MM.1S (cell line): ENCODE measurements at places on chromosomes 7 and 10.

DNA sequence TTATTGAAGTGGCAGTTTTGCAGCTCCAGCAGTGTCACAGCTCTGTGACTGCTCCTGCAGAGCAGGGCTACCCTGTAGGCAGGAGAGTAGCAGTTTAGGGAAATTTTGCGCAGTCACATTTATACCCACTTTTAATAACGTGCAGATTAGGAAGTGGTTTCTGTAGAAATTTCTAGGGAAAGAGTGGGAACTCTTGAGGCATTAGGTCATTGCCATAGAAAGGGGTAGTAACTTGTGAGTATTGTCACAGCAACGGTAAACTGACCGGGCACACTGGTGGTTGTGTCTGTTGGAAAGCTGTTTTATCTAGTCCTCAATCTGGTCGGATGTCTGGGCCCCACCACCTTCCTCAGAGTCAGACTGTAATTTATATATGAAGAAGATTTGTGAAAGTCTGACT is 51.9 kb downstream of the CDC14C start:
- no peak for DNase-seq

DNA sequence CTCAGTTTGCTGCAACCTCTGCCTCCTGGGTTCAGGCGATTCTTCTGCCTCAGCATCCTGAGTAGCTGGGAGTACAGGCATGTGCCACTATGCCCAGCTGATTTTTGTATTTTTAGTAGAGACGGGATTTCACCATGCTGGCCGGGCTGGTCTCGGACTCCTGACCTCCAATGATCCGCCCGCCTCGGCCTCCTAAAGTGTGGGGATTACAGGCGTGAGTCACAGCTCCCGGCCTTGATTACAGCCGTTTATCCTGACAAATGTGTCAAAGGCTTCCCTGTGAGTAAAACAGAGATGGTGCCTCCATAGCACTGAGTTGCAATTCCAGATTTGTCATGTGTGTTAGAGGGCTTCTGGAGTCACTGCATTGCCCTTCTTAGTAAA is 273.7 kb downstream of the CCDC3 start:
- no peak for DNase-seq

GRCh38 chr7:16421333-16422102 is at the start of gene CRPPA:
Gene CRPPA, minus strand, starts transcription at chr7:16421538. Its CDS starts 216 bp downstream, at chr7:16421322.
- peak; percentile 53 for DNase-seq

DNA sequence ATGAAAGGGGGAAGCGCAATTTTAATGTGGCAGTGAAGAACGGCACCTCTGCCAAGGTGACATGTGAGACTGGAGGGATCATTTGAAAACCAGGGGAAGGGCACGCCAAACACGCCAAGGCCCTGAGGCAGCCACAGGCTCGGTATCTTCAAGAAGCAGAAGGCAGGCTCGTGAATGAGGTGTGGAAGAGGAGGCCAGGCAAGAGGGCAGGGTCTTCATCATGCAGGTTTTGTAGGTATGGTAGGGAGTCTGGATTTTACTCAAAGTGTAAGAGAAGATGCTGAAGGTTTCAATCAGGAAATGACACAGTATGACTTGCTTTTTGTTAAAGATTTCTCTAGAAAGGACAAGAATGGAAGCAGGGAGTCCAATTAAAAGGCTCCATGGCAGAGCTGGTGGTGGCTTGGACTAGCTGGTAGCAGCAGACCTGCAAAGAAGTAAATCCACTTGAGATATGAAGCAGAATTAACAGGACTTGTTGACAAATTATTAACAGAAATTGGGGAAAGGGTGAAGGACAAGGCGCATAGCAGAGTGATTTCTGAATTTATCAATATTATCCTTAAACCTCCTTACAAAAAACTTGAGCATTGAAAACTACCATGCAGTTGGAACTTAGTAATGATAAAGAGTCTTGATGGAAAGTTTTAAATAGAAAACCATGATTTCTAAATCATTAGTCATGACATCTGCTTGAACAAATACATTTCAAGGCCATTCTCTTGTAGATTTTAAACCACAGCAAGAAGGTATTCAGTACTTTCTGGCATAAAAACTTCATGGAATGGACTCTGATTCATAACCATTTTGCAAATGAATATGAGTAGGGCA is 70.4 kb downstream of the COA1 start:
- DNase-seq = peak; percentile 63

DNA sequence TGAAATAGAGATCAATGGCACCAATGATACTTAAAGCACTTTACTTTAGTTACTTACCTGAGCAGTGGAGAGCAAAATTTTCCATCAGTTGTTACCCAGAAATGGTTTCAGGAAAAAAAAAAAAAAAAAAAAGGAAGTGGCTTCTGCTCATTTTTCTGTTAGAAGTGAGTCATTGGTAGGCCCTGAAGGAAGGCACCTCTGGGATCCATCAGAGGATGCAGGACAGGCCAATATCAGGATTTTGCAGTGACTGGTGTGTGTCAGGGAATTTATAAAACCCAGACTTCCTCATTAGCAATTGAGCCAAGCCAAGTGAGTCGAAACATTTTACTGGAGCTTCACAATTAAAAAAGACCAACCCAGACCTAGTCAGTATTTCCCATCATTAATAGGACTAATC is 2.3 kb upstream of the SMIM30 start:
- no peak for DNase-seq

GRCh38 chr10:33284945-33285344 is 49.5 kb downstream of the NRP1 start:
- DNase-seq = no peak

GRCh38 chr7:127862525-127862924 is 168.7 kb downstream of the LRRC4 start:
- DNase-seq = no peak

DNA sequence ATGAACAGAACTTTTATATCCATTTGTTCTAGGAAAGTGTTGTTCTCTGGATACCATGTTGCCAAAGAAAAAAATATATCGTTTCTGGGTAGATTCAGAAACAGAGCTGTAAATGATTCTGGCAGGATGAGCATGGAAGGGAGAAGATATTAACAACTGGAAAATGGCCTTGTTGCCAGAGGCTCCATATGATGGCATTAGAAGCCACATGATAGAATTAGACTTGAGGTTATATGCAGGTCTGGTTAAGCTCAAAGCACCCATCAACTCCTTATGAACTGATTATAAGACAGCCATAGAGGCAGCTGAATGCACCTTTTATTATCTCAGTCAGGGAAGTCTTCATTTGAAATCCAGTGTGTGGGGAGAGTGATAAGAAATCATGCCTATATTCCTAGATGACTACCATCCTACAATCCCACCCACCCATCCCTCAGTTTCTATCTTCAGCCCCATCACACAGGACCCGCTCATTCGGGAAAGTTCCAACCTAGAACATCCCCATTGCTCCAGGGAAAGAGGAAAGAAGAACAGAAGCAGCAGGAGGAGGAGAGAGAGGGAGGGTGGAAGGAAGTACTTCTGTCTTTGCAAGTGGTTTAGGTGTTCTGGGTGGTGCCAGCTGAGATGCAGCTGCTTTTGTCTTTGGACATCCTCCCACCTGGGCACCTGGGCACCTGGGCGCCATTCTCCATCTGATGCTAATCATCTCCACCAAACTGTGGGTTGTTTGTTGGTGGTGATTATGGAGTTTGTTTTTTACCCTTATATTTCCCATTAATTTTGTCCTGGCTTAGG is 25.5 kb upstream of the TRIL start:
- no peak for DNase-seq

GRCh38 chr7:34190299-34190698 is 285.0 kb downstream of the BMPER start:
- no peak for DNase-seq

GRCh38 chr10:96556003-96556402 is 30.8 kb downstream of the TM9SF3 start:
- DNase-seq = peak; percentile 15

GRCh38 chr10:86083206-86083605 is 283.4 kb downstream of the GRID1 start:
- no peak for DNase-seq

DNA sequence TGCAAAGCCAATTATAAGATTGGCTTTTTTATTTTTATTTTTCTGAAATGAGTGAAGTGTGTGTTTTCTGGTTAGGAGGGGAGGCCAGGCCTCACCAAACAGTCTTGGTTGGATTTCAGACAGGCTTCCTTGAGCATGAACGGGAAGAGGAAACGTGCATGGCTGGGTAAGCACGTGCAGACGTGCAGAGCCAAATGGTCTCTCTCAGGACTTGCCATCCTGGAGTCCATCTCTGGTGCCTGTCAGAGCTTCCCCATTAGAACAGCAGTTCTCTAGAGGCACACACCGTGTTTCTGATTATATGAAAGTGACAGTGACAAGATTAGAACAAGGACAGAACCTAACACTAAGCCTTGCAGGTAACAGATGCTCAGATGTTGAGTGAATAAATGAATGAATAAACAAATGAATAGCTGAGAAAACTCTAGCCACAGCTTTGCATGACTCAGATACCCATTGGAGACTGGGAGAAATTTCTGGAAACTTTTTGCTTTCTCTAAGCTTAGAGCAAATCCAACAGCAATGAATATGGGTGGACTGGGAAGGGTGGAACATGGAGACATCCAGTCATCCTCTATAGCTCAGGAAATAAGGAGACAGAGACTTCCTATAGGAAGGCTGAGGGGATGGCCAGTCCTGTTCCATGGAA is 11.8 kb upstream of the CALD1 start:
- DNase-seq = no peak

DNA sequence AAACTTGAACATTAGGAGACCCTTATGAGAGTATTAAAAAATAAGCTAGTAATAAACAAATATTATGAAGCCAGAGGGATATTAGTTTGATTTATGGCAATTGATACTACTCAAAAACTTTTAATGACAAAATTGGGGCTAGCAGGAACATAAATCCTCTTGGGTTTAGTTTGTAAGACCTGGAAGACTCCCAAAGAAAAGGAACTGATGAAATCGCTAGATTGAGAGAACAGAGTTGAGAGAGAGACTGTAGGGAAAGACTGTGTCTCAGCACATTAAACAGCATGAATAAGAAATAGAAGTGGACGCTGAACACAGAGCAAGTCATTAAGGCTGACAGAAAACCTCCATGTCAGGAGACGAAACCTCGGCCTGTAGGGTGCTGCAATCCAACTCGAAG is 56.4 kb downstream of the ICA1 start:
- DNase-seq = no peak

- no peak for DNase-seq
These were observed 123.3 kb upstream of the FZD1 start for GRCh38 chr7:91140982-91141381.

DNA sequence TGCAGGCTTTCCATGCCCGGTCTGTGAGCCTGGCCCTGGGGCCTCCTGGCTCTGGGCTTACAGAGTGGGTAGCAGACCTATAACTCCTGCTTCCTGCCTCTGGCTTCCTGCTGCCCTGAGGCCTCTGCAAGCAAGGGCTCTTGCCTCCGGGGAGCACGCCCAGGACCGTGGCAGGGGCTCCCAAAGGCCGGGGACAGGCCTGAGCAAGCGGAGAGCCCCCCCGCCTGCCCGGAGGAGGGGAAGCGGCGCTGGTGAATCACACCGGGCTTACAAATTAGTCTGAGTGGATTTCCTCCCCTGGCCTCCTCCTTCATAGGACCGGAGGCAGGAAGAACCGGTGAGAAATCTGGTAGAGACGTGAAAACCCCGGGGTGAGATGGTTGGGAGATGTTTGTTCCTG is 1.5 kb upstream of the MYL10 start:
- no peak for DNase-seq

DNA sequence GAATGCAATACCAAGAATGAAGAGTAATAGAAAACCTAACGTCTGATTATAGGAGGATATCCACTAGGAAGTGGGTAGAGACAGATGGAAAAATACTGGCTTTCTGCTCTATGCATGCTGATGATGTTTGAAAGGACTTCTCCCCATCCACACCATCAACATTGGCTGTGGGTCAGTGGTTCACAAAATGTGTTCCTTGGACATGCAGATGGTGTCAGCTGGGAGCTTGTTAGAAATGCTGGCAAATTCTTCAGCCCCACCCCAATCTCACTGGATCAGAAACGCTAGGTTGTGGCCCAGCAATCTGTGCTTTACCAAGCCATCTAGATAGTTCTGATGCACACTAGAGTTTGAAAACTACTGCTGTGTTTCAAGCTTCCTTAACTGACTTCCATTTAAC is 164.1 kb downstream of the PPP1R17 start:
- DNase-seq = no peak

- DNase-seq = no peak
These were observed 345.5 kb downstream of the DNAJB6 start for GRCh38 chr7:157682064-157682945.

DNA sequence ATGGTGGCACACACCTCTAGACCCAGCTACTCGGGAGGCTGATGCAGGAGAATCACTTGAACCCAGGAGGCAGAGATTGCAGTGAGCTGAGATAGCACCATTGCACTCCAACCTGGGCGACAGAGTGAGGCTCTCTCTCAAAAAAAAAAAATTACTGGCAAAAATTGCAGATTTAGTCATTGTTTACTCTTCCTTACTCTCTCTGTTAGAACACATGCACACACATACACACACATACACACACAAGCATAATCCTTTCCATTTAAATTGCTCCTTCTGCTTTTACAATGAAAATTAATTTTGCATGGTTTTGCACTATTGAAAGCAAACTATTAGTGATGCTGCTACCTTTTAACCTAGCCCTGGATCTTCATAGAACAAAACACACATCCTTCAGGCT is 15.4 kb upstream of the UCN3 start:
- DNase-seq = no peak

- DNase-seq = no peak
These were observed 323.9 kb downstream of the GATA3 start for GRCh38 chr10:8378198-8378983.

- no peak for DNase-seq
These were observed 51.8 kb upstream of the FAM3C start for GRCh38 chr7:121447911-121448300.

DNA sequence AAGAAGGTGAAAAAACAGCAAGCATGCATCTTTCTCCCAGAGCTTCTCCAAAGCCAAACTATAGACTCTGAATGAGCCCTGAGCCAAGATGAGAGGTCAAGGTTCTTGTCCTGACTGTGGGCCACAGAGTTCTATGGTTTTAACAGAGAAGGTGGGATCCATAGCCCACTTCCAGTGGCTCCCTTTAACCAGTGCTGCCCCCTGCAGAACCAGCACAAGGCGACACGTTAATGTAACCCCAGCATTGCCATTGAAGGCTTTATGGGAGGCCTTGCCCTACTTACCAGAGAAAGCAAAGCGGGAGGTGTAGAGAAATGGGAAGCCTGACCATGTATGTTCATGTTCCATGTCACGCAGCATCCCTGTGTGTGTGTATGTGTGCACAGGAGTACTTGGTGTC is 243.6 kb downstream of the PRPF18 start:
- DNase-seq = no peak

DNA sequence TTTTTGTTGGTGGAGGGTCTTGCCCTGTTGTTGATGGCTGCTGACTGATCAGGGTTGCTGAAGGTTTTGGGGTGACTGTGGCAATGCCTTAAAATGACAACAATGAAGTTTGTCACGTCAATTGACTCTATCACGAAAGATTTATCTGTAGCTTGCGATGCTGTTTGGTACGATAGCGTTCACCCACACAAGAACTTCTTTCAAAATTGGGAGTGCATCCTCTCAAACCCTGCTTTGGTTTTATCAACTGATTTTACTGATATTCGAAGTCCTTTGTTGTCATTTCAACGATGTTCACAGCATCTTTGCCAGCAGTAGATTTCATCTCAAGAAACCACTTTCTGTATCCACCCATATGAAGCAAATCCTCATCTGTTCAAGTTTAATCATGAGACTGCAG is 26.0 kb downstream of the NAMPT start:
- no peak for DNase-seq

GRCh38 chr10:67306588-67307205 is 380.9 kb downstream of the LRRTM3 start:
- DNase-seq = peak; percentile 39
